ENCODE measurements at places on chromosomes 6 and 20.

DNA sequence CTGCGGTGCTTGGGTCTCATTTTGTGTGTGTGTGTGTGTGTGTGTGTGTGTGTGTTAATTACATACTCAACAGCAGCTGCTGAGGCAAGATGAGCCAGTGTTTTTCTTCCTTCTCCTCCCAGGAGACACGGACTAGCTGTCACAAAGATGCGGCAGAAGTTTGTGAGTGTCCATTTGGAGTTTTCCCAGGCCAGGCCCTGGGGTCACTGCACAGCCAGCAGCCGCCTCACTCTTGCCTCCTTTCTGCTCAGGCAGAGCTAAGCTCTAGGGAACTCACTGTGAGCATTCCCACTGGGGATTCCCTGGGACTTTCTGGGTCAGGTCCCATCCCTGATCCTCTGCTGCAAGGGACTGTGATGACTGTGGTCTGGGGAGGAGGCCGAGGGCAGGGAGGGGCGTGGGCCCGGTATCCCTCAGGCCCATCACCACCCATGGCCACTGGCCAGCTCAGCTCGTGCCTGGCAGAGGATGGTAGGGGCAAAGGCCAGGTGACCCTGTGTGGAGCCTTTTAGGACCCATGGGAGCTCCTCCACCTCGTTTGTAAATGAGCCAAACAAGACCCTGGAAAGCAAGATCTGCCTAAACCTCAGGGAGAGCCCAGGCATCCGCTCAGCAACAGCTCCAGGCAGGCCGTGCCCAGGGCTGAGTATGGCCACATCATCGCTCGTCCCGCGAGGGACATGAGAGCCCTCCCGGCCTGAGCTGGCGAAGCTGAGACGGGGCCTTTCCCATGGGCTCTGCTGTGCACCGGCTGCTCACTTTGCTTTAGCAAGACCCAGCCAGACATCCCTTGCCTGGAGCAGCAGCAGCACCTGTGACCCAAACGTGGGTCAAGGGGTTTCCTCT, 102.0 kb downstream of the PSMB1 start:
- DNase-seq = no peak

DNA sequence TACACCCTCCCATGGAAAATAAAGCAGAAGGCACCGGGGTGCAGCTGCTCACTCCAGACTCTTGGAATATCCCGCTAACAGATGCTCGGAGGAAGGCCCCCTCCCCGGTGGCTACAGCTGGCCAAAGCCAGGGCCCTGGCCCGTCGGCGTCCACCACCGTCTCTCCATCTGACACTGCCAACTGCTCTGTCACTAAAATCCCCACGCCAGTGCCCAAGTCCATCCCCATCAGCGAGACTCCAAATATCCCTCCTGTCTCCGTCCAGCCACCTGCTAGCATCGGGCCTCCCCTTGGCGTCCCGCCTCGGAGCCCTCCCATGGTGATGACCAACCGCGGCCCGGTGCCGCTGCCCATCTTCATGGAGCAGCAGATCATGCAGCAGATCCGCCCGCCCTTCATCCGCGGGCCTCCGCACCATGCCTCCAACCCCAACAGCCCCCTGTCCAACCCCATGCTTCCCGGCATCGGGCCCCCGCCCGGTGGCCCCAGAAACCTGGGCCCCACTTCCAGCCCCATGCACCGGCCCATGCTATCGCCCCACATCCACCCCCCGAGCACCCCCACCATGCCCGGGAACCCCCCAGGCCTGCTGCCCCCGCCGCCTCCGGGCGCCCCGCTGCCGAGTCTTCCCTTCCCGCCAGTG, 143.9 kb downstream of the SOBP start:
- no peak for DNase-seq

GRCh38 chr6:116267836-116268588, 11.7 kb downstream of the TSPYL1 start:
- DNase-seq = no peak

GRCh38 chr6:110428153-110428552, 12.8 kb upstream of the DDO start:
- DNase-seq = no peak

DNA sequence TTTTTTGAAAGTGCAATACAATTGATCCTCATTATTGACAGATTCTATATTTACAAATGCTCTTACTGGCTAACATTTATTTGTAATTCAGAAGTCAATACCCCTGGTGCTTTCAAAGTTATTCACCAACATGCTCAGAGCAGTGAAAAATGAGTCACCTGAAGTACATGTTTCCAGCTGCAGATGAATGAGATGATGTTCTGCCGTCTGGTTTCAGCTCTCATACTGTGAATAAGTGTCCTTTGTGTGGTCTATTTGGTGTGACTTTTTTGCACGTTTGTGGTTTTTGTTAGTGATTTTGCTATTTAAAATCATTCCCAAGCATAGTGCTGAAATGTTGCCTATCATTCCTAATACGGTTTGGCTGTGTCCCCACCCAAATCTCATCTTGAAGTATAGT, 22.3 kb upstream of the EYA4 start:
- DNase-seq = no peak

- no peak for DNase-seq
These were observed 2.6 kb downstream of the MPIG6B start for GRCh38 chr6:31725502-31726350.

- DNase-seq = no peak
These were observed 127.9 kb upstream of the TOP1 start for GRCh38 chr20:40900666-40901215.

DNA sequence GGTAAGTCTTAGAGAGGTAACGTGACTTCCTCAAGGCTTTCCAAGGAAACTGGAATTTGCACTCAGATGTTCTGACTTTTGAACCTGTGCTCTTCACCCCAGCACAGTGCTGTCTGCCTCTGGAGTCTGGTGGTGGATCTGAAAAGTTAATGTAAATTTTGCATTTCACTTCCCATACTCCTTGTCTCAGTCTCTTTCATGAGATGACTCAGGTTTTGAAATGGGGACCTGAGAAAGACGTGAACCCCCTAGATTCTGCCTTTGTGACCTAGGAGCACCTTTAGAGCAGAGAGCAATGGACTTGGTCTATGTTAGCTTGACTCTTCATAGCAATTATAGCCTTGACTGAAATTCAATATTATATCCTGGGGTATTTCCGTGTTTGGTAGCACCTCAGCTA, 223.0 kb downstream of the QKI start:
- no peak for DNase-seq

DNA sequence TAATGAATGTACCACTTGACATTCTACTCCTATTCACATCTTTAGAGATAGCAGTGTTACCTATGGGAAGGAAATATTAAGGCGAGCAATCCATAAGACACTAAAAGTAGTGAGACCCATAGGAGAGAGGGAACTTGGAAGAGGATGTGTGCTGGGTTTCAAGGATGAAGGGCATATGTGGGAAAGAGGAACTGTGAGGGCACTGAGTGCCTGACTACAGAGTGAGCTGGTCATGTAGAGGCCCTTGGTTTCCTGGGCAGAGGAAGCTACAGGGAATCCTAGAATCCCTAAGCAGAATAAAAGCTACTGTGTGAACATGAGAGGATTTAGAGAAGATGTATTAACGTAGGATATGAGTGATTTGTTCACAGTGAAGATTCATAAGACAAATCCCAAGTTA, 262.8 kb downstream of the FARS2 start:
- DNase-seq = no peak

DNA sequence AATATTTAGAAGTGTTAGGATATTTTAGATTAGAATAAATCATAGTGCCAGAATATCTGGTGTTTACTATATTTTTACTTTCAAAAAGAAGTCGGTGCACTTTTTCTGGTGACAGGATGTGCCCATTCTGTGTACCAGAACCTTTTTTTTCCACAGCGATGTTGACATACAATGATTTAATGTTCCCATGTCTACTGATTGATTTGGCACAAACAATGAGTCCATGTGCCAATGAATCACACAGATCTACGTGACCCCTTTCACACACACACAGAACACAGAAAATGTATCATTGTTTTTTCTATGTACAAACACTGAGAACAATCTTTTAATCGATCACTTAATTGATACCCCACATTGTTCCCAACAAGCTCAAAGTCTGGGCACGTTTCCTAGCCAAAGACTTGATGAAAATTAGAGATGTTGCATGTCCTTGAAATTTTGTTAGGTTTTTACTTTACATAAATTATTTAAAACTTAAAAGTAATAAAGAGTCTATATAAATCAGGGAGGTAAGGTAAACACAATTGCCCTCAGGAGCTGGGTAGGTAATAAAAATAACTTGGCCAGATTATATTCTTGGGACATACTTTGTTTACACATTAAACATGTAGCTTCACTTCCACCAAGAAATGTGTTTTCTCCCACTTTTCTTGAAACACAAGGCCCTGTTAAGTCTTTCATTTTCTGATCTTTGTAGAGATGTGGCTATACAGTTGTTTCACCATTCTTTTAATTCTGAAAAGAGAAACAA, 36.4 kb upstream of the SOX4 start:
- no peak for DNase-seq

GRCh38 chr6:71288228-71289038, at the start of gene OGFRL1:
TSS of gene OGFRL1 (plus strand) at chr6:71288811. CDS start at chr6:71288937, 126 bp downstream.
- DNase-seq = peak; percentile 66

DNA sequence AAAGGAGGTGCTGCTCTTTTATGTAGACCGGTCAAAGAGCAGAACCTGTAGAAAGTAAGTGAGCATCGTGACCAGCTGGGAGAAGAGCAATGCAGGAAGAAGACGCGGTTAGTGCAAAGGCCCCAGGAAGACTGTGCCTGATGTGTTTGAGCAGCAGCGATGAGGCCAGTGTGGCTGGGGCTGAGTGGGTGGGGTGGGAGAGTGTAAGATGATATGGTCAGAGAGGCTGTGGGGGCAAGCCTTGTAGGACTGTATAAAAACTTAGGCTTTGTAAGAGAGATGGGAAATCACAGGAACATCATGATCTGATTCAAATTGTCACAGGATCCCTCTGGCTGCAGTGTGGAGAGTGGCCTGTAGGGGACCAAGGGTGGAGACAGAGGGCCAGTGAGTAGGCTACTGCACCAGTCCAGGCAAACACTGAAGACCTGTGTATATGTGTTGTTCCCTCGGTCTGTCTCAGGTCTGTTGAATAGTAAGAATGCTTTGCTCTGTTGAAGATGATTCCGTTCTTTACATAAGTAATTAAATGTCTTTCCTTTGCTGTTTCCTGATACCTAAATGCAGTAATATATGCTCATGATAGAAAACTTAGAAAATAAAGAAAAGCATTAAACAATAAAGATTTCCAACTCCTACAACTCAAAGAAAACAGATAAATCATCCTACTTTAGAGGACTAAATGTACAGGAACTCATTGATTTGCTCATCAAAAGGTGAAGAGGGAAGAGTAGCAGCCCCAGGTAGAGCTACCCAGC, 23.6 kb upstream of the WFDC2 start:
- no peak for DNase-seq

- no peak for DNase-seq
These were observed 392.4 kb upstream of the HS3ST5 start for GRCh38 chr6:114735025-114735735.

- no peak for DNase-seq
These were observed 70.2 kb upstream of the SLC22A1 start for GRCh38 chr6:160051390-160051789.

DNA sequence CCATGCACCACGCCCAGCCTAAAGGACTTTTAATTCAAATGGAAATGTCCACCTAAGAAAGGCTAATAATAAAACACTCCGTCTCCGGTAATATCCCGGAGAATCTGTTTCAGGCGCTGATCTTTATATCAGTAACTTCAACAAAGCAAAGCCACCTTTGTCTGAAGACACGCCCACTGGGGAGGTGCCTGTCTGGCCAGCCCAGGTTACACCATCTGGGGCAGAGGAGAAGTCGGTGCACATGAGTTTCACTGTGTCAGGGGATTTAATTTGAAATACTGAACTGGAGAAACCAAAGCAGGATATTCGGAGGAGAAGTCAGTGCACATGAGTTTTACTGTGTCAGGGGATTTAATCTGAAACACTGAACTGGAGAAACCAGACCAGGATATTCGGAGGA, 9.4 kb downstream of the SERPINB6 start:
- DNase-seq = no peak

GRCh38 chr6:158233214-158233795, 65.2 kb downstream of the GTF2H5 start:
- no peak for DNase-seq

DNA sequence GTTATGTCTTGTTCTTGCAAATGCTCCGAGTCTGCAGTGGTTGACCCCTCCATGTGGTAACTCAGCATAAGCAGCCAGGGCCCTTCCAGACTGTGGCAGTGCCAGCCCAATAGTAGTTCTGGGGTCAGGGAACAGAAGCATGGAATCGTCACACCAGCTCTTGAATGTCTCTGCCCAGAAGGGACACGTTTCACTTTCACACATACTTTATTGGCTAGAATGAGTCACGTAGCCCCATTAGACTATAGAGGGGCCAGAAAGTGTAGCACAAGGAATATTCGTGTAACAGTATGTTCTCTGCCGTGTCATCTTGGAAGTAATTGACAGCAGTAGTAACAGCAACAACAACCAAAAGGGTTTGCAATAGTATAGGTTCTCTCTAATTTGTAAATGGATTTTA, 254.7 kb downstream of the FARS2 start:
- DNase-seq = no peak

DNA sequence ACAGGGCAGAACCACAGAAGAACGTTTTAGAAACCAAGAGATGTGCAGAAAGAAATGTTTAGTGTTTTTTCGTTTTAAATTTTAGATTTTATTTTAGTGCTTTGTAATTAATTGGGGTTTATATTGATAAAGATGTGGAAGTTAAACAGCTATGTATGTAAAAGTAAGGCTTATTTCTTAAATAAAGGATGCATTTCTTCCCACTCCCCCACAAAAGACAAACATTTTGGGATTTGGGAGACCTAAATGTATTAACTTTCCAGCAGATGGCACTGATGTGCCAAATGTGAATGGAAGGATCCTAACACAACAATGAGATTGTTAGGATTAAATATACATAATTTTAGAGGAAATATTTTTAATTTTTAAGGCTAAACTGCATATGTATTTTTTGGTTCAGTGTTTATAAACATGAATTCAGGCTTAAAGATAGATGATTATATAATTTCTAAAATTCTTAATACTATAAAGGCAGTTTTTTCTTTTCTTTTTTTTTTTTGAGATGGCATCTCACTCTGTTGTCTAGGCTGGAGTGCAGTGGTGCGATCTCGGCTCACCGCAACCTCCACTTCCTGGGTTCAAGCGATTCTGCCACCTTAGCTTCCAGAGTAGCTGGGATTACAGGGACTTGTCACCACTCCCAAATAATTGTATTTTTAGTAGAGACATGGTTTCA, 12.0 kb downstream of the PFDN4 start:
- DNase-seq = no peak

- no peak for DNase-seq
These were observed 1.9 kb downstream of the SSTR4 start for GRCh38 chr20:23037017-23037481.

GRCh38 chr6:134111062-134111677, 58.7 kb upstream of the SLC2A12 start:
- DNase-seq = peak; percentile 21

DNA sequence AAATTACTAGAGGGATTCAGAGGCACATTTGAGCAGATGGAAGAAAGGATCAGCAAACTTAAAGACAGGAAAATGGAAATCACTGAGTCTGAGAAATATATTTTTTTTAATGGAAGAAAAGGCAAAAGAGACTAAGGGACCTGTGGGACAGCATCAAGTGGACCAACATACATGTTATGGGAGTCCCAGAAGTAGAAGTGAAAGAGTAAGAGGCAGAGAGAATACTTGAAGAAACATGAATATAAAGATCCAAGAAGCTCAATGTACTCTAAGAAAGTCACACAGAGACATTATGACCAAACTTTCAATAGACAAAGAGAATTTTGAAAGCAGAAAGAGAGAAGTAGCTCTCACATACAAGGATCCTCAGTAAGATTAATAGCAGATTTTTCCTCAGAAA, 39.5 kb downstream of the SMOC2 start:
- no peak for DNase-seq
